ENCODE measurements at places on chromosomes 2 and 18.
A peak's percentile ranks its signal among the peaks of the same experiment; 100 is the strongest.

GRCh38 chr2:159856760-159857159 is 58.8 kb upstream of the CD302 start:
- DNase-seq = no peak

DNA sequence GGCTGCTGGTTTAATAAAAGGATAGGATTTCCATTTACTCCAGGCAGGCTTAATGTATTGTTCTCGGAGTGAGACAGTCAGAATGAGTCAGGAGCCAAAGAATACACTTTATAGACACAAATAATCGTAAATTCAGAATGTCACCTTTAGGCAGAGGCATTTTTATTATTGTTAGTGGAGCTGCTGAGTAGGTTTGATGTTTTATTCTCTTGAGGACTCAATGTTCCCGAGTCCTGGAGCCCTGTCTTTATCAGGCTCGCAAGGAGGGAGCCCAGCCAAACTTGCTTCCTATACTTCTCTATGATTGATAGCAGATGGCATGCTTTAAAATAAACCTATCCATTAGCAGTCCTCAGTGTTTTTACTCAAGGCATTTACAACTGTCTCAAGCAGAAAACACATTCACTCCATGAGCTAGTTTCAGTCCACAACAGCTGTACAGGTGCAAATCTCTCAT is 492.3 kb upstream of the ZEB2 start:
- DNase-seq = peak; percentile 11

- DNase-seq = no peak
Observed at GRCh38 chr2:199339891-199340605, 117.7 kb downstream of the SATB2 start.

DNA sequence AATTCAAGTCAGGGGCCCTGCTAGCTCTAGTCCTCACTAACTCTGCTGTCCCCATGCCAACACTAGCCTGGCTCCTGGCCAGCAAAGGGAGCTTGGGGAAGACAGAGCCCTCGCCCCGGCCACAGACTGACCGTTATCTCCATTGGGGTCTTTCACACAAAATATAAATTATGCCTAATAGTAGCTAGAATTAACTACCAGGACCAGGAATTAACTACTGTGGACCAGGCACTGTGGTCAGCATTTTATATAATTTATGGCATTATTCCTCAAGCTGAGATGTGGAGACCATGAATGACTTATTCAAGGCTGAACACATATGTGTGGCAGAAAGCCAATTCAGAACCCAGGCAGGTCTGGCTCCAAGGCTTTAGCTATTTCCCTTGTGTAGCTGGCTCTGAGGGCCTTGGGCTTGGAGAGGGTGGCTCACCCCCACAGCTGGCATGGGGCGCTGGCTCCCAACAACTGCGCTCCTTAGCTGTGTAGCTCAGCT is 49.2 kb downstream of the CELF4 start:
- DNase-seq = no peak

GRCh38 chr2:51201295-51201694 is 169.4 kb upstream of the NRXN1 start:
- no peak for DNase-seq

DNA sequence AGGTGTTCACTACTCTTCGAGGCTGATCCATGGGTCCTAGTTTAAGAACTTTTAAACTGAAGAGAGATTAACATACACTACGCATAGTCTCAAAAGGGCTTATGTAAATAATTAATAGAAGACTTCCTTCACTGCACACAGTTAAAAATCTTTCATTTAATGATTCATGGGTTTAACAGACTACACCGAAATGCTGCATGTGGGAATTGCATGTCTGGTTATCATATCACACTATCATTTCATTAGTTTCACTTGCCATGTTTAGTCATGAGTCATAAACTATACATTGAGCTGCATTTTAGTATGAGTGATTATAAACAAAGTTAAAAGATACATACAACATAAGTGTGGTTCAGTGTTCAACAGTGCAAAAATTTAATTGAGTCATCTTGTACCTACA is 31.2 kb downstream of the GLS start:
- DNase-seq = no peak

DNA sequence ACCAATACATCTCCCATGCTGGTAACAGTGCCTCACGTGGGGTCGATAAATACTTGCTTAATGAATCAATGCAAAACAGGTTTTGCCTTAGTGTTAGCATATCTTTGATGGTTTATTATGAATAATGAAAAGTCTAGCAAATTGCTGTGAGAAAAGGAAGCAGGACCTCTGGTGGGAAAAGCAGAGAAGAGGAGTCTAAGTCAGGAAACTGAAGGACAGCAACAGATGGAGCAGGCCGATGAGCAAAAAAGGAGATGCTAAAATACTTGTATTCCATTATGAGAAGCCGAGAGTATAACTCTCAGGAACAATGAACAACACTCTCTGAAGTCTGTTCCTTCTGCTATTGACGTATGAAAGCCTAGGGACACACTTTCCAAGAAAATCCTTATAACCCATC is 555.2 kb upstream of the KLHL29 start:
- DNase-seq = no peak
